T1000 (cell line): ENCODE measurements at places on chromosomes 6 and 20.

DNA sequence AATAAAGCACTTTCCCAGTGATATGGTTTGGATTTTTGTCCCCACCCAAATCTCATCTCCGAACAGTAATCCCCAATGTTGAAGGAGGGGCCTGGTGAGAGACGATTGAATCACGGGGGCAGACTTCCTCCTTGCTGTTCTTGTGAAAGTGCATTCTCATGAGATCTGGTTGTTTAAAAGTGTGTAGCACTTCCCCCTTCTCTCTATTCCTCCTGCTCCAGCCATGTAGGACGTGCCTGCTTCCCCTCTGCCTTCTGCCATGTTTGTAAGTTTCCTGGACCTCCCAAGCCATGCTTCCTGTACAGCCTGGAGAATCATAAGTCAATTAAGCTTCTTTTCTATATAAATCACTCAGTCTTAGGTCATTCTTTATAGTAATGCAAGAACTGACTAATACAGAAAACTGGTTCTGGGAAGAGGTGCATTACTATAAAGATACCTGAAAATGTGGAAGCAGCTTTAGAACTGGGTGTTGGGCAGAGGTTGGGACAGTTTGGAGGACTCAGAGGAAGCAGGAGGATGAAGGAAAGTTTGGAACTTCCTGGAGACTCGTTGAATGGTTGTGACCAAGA lies 7.4 kb downstream of the EPM2A start:
- DNase-seq, result no peak

DNA sequence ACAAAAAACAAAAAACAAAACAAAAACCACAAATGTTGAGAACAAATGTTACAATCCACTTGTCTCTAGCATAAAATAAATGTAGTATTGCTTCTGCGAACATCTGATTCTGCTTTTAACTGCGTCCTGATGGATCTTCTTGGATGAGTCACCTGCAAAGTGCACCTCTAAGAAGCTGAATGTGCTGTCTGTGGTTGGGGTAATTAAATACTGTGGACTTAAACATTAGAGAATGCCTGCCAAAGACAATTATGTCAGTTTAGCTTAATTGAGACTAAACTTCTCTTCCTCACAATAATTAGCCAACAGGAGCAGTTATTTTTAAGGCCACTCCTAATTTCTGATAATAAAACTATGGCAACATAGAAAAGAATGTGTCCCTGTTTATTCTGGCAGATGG lies 253.4 kb downstream of the PHACTR1 start:
- no peak for DNase-seq

- no peak for DNase-seq
Measured at GRCh38 chr6:53433261-53433950, 84.7 kb upstream of the ELOVL5 start.

DNA sequence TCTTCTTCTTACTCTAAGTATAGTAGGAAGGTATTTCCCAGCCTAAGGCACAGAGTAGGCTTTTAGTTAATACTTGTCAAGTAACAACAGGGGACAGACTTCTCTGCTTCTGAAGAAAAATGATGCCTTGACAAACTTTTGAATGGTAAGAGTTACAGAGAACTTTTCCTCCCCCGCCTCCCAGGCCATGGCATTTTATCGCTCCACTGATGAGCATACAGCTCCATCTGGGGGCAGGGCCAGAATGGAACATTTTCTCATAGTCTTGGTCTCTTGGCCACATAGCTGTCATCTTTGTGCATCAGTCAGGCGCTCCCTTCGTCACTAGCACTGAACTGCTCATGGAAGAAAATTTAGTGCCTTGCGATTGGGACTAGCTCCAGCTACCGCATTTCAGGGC lies 1066.8 kb upstream of the CITED2 start:
- DNase-seq, result no peak

- DNase-seq, result no peak
Measured at GRCh38 chr6:134458857-134459657, 141.1 kb upstream of the SGK1 start.

- DNase-seq, result no peak
Measured at GRCh38 chr6:169839898-169840631, 88.6 kb downstream of the ERMARD start.

- no peak for DNase-seq
Measured at GRCh38 chr6:148951662-148952061, 204.8 kb downstream of the UST start.

- no peak for DNase-seq
Measured at GRCh38 chr20:51444467-51444866, 98.1 kb downstream of the NFATC2 start.

DNA sequence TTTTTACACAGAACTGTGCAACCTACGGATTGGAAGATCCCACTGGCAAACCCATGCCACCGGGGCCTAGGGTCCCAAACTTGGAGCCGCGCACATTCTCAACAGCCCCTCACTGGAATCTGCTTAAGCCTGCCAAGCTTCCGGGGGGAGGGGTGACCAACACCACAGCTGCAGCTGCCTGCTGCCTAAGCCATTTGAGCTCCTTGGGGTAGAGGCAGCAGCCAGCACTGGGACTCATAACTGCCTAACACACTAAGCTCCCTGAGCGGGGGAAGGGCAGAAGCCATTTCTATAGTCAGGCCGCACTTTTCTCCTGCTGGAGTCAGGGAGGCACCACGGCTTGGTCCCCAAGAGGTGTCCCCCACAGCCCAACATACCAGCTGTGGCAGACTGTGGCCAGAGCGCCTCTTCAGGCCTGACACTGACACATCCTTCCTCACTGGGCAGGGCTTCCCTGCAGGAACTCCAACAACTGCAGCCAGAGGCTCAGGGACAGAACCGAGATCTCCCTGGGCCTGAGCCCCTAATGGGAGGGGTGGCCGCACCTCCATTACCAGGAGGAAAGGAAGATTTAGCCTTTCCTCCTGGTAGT lies 270.3 kb upstream of the ECI2 start:
- no peak for DNase-seq

DNA sequence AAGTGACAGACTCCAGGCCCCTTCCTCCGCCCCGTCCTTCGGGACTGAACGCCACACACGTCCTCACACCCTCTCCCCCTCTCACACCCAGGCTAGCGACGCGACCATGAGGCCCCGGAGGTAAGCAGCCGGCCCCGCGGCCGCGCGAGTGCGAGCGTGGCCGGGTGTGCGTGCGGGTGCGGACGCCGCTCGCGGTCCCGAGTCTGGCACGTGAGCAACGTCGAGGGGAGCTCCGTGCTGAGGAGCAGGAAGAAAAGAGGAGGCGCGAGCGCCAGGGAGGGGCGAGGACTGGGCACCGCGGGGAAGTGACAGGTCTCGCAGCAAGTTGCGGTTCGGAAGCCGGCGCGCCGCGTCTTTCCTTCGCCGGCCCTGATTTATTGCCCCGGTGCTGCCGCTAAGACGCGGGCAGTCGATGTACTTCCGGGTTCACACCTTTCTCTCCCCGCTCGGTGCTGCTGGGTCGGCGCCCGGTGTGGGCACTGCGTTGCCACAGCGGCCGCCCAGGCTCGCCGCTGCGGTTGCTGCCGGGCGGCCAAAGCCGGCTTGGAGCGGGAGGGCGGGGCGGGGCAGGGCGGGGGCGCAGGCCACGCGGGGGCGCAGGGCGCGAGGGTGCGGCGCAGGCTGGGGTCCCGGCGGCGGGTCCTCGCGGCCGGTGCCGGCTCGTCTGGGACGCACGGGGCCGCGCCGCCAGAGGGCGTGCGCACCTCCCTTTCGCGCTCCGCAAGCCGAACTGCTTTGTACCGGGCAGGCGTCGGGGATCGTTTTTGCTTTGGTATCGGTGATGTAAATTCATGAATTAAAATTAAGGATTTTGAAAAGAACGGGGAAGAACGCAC lies 15.8 kb upstream of the LIN28B start:
- DNase-seq, result peak; percentile 80
